ENCODE measurements at places on chromosomes 4 and X. TPM values are rescaled to one million over a fixed set of nuclear protein-coding genes. Genes with fewer than 3 reads are reported as not detected.
A peak's percentile ranks its signal among the peaks of the same experiment; 100 is the strongest.

DNA sequence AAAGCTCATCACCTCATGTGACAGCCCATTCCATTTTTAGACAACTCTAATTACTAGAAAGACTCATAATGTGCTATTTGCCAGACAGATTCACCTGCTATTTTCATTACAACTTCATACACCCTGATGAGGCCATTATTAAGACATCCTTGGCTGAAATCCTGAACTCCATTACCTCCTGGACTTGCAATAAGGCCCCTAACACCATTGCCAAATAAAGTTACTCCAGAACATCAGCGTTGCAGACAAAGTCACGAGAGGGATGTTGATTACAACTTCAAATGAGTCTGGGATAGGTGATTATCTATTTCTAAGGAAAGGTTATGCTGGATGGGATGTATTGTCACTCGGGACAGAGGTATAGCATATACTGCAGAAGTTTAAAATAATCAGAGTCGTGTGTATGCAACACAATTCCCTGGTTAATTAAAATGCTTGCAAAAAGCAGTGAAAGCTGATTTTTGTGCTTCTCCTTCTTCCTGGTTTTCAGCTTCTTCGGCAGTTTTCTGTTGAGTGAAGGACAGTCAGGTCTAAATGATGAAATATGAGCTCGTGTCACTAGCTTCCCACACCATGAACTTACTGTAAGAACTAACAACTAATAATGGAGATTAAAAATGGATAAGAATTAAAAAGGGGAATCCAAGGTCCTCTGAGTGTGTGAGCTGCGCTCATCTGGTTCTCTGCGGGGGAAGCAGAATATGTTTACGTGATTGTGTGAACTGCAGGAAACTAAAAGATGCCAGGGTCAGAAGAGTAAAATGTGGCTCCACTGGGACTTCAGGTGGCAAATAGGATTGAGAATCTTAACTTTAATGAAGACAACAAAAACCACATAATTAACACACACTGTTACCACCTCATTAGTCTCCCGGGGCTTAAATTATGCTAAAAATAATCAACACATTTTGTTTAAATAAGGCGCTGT, 17.6 kb upstream of the SOD3 start:
- no peak for DNase-seq

DNA sequence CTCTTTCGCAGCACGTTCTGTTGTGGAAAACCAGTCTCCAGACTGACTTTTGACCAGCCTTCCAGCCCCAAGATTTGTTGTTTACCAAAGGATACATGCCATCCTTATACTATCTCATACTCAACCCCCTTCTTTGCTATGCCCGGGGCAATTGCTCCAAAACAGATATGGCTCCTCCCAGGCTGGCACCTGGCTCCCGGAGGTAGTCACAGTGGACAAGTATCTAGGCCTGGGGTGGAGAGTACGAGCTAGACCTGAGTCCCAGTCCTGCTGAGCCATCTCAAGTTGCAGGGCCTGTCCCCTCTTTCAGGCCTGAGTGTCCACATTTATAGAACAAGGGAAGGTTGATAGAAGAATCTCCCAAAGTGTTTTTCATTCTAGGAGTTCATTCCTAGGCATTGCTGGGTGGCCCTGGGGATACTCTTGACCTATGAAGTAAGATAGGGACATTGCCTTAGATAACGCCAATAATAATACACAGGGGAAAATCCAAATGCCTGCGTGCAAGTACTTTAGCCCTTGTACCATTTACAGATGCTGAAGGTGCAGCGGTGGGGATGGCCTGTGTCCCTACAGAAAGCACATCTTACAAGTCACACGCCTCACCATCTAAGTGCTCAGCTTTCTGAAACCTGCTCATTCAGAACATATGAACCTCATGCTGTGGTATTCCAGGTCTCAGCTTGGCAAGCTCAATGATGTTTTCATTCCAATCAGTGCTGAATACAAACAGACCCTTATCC, 136.7 kb upstream of the MAMLD1 start:
- no peak for DNase-seq

DNA sequence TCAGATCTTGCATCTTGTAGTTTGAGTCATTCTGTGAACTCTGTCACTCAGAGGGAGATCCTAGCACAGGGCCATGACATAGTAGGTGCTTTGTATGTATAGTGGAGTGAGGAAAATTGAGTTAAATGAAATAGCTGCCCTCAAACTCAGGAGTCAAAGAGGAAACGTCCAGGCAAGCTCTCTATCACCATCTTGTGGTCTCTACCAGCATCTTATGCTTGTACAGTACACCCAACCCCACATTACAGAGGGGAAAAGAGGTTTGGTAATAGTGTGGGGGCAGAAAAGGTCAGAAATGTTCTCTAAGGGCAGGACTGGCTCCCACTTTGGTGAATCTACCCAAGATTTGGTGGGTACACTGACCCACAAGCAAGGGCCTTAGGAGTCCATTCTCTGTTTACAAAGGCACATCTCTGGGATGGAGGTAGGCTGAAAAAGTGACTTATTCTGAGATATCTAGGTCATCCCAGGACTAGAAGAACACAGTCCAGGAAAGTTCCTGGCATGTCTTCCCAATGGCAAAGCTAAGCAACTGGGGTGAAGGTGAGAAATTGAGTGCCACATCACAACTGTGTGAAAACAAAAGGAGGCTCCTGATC, 131.8 kb downstream of the OR13H1 start:
- no peak for DNase-seq

- no peak for DNase-seq
Measured at GRCh38 chr4:144627663-144628076, 18.3 kb upstream of the HHIP start.

SLC4A4 gene
- 0.14 TPM for total RNA-seq

FABP2 gene
- not detected for total RNA-seq

- DNase-seq, result no peak
Measured at GRCh38 chr4:105978684-105979296, 83.5 kb downstream of the NPNT start.

CCNA2 gene
- total RNA-seq, result 0.41 TPM

DNA sequence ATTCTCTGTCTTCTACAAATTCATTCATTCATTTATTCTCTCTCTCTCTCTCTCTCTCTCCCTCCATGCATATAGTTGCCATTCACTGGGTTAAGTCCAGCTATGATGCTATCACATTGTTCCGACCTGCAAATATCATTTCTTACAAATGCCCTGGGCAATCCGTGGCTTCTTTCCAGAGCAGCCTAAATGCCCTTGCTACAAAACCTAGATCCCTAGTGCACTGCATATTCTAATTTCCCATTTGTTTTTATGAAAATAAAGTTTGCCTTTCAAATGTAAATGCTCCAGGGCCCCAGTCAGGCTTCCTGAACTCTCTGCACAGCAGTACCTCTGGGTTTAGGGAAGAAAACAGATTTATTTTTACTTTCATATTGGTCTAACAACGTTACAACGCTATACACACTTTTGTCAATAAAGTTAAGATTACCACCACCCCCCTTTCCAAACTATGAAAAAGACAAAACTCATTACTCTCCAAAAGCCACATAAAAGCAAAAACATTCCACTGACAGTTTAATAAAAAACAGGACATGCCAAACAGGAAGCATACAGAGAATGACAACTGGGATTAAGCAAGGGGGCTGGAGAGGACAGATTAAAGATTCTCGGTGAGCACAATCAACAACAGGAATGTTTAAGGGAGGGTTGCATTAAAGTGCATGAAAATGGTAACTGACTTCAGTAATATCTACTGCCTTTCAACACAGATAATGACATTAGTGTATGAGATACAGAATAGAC, 104.3 kb downstream of the USP46 start:
- no peak for DNase-seq

- no peak for DNase-seq
Measured at GRCh38 chrX:9907645-9908387, 59.3 kb upstream of the CLDN34 start.

DNA sequence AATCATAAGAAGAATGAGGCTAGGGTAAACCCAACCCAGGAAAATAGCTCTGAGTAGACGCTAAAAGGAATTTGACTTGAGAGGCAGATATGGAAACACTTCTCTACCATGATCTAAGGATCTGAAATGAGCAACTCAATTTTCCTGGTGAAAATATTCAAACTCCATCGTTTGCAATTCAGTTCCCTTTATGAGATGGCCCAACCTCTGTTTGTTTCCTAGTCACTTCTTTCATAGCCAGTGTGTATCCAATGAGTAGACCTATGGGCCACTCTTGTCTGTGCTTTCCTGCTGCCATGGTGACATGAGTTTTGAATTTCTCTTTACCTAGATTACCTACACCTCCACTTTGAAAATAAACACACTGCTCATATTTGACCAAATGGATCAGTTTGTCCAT, 176.2 kb upstream of the GPRIN3 start:
- DNase-seq, result no peak

GLRA3 gene
- total RNA-seq, result not detected

ADH1B gene
- not detected for total RNA-seq

RS1 gene
- not detected for total RNA-seq

AFF2 gene
- total RNA-seq, result 6.2 TPM

MAP3K15 gene
- not detected for total RNA-seq

GRCh38 chrX:117919755-117920154, 196.9 kb downstream of the KLHL13 start:
- no peak for DNase-seq

TRPC5OS gene
- total RNA-seq, result not detected

GRCh38 chrX:19827088-19827487, 60.3 kb downstream of the SH3KBP1 start:
- DNase-seq, result no peak

GRCh38 chr4:150814873-150815272, 200.2 kb downstream of the LRBA start:
- DNase-seq, result no peak

GRCh38 chrX:81392396-81392795, 190.5 kb downstream of the SH3BGRL start:
- no peak for DNase-seq

UGT2B28 gene
- not detected for total RNA-seq

GRCh38 chrX:97740886-97741285, 857.2 kb downstream of the RPA4 start:
- DNase-seq, result no peak

DNA sequence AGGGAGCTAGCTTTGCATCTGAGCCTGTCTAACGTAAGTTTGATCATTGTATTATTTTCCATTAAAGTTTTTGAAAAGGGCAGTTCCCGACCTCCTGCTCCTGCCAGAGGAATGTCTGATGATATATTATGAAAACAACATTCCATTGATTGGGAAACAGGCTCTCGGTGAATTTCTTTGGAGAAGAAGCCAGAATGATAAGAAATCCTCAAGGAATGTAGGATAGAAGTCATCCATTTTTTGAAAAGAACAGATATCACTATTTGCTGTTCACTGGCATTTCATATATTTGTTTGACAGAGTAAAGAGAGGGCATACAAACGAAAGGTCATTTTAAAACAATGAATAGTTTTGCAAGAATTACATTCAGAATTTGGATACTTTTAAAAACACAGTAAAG, 781.0 kb upstream of the HTR2C start:
- no peak for DNase-seq

ADRA2C gene
- not detected for total RNA-seq

CLDN34 gene
- total RNA-seq, result not detected

GRCh38 chrX:9160698-9161329, 126.9 kb upstream of the FAM9B start:
- no peak for DNase-seq

DNA sequence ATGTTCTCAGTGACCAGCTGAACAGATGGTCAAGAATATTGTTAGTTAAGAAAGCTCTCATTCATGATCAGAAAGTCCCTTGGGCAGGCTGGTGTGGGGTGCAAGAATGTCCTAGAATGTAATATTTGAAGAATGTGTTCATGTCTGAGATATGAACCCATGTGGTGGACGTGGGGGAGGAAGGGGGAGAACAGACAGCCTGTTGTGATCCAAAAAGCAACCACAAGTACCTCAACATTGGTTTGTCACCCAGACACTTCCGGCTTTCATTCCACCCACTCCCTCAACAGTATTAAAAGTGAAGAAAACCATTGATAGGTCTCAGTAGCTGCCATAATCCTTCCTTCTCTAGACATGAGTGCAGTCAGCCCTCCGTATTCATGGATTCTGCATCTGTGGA, 82.2 kb downstream of the MAML3 start:
- peak; percentile 35 for DNase-seq

XAGE1A gene
- not detected for total RNA-seq

DNA sequence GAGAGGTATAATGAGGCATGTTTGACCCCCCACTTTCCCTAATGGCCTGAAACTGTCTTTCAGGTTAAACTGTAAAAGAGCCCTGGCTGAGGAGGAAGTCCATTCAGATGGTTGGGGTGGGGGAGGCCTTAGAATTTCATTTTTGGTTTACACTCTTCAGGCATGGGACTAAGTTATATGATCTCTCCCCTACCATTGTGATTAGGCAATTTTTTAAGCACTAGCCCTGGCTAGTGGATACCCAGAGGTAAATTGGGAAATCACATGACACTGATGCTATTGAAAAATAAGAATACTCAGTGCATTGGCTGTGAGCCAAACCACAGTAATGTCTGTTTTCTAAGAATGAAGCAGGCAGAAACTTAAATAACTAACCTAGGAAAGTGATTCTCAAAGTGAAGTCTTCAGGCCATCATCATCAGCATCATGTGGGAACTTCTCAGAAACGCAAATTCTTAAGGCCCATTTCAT, 149.7 kb downstream of the RRAGB start:
- no peak for DNase-seq

DNA sequence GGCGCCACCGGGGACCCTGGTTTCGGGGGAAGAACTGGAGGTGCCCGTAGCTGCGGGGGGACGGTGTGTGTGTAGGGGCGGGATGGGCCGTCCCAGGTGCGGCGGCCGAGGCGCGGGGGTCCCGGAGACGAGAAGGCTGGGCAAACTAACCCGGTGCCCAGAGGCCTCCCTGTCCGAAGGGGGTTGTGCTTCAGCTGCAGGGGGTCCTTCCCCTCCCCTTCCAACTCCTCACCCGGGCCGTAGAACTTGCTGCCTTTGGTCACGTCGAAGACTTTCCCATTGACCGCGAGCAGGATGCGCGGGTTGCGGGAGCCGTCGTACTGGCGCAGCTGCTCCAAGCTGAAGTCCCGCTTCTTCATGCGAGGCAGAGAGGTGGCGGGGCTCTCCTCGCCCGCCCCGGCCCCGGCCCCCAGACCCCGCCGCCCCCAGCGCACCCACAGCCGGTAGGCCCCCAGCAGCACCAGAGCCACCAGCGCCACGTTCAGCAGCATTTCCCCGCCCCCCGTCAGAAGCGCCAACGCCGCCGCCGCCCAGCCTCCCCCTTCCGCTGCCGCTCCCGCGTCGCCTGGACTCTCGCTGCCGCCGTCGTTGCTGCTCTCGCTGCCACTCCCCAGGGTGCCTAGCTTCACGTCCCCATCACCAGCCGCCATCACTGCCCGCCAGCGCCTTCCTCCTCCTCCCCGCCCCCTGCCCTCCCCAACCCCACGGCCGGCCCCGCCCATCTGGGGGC, at the start of gene PGRMC2:
PGRMC2 (minus strand) TSS at position 673 of the 730 bp plus-strand sequence; CDS start at position 650, 23 bp downstream.
- no peak for DNase-seq

GPR34 gene
- total RNA-seq, result not detected

- DNase-seq, result no peak
Measured at GRCh38 chrX:13952581-13952980, 77.1 kb downstream of the GEMIN8 start.

- no peak for DNase-seq
Measured at GRCh38 chr4:128862608-128863311, 53.3 kb downstream of the JADE1 start.

- no peak for DNase-seq
Measured at GRCh38 chr4:52051213-52051614, at the start of gene SPATA18. Gene SPATA18, plus strand, starts transcription at chr4:52051304. Its CDS starts 401 bp downstream, at chr4:52051705.

RHOXF2B gene
- total RNA-seq, result not detected

PQBP1 gene
- 73.0 TPM for total RNA-seq

GRCh38 chr4:82482387-82482786, 52.0 kb downstream of the ENOPH1 start:
- no peak for DNase-seq

DTHD1 gene
- total RNA-seq, result 0.11 TPM

GRCh38 chr4:4379540-4380087, 7.3 kb upstream of the NSG1 start:
- no peak for DNase-seq
